Left ventricle myocardium inferior (tissue), 1 donor: ENCODE measurements at places on chromosomes 11 and 22.

GRCh38 chr22:31179345-31179744 lies 19.4 kb downstream of the RNF185 start:
- DNase-seq = no peak

DNA sequence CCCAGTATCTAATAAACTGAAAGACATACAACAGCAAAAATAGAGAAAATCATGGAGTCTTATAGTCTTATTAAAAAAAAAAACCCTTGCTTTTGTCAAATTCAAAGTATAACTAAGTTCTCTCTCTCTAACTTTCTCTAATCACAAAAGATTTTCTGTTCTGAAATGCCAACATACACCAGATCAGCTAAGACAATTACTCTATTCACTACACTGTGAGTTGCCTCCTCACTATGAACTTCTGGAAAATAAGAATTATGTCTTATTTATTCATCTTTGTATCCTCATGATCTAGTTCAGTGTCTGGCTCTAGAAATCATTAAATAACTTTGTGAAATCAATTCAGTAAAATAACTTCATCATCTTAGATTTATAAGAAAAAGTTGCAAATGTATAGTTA lies 12.7 kb downstream of the FAM76B start:
- DNase-seq = no peak

DNA sequence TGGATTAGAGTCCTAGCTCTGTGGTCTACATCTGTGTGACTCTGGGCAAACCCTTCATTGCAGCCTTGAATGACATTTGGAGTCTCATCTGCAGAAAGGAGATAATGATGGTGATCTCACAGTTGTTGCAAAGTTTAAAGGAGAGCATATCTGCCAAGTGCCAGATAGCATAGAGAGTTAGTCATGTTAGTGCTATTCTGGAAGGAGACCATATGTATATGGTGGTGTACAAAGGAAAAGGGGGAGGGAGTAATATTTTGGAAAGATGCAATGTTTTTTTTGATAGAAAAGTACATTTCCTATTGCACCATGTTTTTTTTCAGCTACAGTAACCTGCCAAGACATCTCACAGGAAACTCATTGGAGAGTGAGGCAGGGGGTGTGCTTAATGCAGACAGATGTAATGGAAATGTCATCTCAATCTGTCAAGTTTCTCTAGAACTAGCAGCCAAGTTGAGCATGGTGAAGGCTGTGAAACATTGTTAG lies 92.1 kb upstream of the NARS2 start:
- DNase-seq = no peak

- no peak for DNase-seq
Observed at GRCh38 chr22:25492162-25492561, 72.3 kb upstream of the GRK3 start.

DNA sequence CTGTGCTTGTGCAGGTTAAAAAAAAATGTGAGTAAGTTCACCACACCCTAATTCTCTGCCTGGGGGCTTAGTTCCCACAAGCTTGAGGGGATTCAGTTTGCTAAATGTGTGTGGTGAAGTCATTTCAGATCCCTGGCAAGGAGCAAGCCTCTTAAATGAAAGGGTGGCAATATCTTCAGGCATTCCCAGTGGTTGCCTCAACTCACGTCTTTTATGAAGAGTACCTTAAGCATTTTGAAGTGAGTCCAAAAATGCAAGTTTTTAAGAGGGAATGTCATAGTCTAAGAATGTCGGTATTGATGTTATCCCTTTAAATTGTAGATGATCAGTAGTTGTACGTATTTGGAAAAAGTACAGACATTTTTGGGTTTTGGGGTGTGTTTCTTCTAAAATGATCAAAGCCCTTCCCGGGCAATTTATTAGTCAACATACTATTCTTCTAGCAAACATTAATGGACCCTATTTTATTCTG lies 4.9 kb downstream of the TCP11L1 start:
- no peak for DNase-seq

DNA sequence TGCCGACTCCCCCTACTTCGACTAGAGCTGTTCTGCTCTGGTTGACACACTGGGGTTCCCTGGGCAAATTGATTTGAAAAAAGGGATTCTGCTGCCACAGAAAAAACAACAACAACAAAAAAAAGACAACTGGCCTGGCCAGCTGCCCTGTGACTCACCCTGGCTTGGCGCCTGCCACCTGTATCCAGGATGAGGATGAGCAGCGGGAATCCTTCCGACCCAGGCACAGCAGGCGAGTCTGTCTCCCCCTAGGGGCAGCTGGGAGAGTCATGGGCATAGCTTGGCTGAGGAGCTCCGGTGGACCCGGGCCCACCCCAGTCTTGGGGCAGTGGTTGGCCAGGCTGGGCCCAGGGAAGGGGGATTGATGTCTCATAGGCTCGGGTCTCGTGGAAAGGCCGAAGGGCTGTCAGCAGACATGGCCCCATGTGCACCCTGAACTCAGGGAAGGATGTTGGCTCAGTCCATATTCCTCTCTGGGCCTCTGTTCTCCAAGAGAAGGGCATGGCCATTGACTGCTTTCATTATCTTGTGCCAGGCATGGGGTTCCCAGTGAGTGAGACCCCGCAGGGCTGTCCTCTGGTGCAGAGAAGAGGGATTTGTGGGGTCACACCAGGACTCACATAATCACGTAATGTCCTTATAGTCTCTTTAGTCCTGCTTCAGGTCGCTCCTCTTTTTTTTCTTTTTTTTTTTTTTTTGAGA lies 10.4 kb upstream of the SUN2 start:
- peak; percentile 38 for DNase-seq

- no peak for DNase-seq
Observed at GRCh38 chr11:3197878-3198528, 20.6 kb downstream of the MRGPRG start.

GRCh38 chr22:29343313-29343805 lies 27.9 kb upstream of the RASL10A start:
- DNase-seq = peak; percentile 73

GRCh38 chr11:112226831-112227401 lies 688 bp downstream of the PTS start:
- no peak for DNase-seq

DNA sequence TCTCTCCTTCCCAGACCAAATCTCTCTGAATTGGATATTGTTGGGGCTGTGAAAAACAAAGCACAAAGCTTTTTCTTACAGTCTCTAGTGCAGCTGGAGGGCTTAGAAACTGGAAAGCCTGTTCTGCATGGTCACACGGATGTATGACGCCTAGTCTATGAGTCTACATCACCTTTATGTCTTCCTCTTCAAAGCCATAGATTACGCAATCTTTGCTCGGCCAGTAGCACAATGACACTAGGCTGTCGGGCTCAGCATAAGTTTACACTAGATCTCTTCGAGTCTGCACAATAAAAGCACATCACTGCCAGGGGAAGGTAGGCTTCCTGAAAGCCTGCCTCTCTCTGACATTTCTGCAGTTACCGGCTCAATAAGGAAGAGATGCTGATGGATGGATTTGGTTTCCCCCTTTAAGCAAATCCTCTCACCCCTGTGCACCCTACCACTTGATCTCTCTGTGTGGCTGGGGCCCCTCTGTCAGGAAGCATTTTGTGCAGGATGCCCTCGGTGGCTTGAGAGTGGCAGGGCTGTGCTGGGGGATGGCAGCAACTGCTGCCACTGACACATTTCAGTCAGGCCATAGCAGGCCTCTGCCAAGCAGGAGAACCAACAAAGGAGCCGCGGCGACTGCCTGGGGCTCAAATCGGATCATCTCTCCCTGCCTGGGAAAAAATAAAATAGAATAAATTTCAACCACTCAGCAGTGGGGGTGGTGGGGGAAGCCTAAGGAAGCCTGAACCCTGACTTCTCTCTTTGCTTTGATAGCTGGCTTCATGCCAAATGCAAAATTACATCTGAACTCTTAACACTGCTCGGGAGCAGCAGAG lies 1272.8 kb downstream of the LRRC4C start:
- DNase-seq = no peak

DNA sequence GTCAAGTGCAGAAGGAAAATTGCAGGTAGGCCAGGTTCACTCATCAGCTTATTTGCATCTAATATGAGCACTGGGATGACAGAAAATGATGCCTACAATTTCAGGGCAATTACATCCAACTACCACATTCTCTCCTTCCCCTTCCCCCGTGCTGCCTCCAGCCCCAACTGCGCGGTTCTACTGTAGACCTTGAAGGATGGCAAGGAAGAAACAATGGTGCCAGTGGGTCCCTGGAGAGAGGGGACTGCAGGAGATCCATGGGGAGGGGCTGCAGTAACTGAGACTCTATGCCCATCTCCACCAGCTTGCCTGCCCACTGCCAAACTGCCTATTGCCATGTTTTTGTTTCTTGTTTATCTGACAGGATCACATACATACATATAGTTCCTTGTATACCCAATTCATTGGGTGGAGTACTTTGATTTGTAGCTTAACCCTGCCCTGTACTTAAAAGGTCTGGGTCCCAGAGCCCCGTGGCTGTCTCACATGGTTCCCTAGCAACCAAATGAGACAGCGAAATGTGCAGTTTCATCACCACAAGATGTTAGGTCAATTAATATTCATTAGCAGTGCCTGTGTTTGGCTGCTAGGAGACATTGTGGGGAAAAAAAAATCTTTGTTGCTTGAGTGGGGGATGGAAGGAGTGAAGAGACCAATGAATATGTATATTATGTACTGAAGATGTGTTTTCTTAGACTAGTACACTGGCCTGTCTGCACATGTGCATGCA lies 253.5 kb upstream of the PLET1 start:
- DNase-seq = no peak

DNA sequence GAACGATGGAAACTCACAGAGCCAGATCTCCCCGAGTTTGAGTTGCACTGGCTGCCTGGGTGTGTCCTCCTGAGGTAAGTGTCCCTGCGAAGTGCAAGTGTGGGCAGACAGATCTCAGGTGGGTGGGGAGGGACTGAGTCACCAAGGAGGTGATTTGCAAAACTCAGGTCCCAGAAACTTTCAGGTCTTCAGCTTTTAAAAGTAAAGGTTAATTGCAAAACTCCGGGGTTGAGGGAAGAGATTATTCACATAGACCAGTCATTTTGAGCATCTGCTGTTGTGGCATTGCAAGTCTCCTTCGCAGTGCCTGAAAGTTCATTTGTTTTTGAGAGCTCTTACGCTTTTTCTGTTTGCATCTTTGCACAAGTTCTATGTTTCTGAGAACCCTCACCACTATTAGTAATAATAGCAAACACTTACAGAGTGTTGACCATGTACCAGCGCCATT lies 7.1 kb downstream of the CD44 start:
- no peak for DNase-seq

- DNase-seq = peak; percentile 81
Observed at GRCh38 chr11:77091146-77091940, 11.3 kb upstream of the OMP start.

- no peak for DNase-seq
Observed at GRCh38 chr22:40653361-40653760, 16.8 kb upstream of the MRTFA start.

DNA sequence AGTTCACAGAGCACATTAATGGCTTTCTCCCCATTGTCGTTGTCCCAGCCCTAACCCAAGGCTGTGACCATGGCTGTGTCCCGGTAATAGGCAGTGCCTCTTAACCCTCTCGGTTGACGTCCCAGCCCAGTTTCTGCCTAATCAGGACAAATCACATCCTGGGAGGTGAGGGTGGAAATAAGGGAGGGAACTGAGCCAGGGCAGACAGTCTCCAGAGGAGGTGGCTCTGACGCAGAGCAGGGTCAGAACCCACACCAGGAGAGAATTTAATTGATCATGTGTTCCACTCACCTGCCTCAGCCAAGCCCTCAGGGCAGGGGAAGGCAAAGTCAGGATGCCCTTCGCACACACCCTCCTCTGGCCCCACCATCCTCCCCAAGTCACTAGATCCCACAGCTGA lies 17.0 kb downstream of the SLC43A1 start:
- no peak for DNase-seq

- DNase-seq = no peak
Observed at GRCh38 chr11:69183613-69184012, 27.9 kb downstream of the SMIM38 start.

DNA sequence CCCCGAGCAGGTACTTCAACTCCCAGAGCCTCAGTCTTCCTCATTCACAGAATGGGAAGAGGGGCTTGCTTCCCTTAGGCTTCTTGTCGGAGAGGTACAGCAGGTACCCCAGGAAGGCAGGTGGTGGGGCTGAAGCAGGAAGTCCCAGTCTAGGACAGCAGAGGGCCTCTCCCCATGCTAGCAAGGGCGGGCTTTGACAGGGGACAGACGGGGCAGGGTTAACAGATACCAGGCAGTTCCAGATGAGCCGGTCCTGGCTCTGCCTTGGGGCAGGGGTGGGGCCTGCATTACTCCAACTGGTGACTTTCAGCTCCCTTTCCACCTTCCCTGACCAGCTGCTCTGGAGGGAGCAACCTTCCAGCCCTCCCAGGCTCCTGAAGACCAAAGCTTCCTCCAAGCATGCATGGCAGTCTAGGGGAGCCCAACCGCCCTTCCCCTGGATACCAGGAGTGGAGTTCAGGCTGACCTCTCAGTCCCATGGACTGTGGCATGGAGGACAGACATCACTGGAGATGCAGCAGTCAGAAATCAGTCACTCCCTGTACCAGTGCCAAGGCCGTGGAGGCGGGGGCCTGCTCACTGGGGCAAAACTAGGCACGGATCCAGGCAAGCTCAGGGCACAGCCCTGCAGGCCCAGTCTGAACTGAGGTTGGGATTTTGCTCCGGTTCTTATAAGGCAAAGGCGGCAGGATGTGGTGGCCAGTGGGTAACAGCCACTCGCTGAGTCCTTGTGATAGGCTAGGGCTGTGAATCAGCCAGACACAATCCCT lies 60.5 kb downstream of the NAT10 start:
- no peak for DNase-seq

DNA sequence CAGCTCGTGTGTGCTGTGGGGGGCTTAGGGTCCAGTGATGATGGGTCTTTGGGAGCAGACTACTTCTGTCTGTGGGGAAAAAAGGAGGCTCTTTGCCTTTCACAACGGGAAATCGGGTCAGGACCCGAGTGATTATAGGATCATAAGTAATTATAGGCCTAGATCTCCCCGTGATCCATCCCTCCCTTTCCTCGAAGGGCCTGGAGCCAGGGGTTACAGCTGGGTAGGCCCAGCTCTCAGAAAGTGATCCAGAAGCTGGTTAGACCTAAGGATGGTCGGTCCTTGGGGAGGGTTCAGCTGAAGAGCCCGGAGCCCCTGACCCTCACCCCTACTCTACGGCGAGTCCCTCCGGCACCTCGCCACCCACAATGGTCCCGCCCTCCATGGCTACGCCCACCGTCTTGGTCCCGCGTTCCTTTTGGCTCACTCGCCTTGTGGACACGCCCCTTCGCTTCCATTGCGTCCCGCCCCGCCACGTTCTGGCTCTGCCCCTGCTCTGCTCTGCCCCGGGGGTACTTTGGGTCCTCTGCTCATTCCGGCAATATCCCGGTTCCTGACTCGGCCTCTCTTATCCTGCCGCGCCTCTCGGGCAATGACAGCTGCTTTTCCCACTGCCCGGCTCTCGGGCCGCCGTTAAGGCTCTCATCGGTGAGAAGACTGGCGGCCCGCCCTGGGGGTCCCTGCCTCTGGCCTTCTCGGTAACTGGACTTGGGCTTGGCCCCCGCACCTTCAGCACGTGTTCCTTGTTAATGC lies 5.0 kb downstream of the IGSF22 start:
- peak; percentile 85 for DNase-seq

GRCh38 chr11:72739240-72740059 lies 12.8 kb downstream of the ARAP1 start:
- peak; percentile 22 for DNase-seq
